ENCODE measurements at places on chromosomes 2 and 18.

DNA sequence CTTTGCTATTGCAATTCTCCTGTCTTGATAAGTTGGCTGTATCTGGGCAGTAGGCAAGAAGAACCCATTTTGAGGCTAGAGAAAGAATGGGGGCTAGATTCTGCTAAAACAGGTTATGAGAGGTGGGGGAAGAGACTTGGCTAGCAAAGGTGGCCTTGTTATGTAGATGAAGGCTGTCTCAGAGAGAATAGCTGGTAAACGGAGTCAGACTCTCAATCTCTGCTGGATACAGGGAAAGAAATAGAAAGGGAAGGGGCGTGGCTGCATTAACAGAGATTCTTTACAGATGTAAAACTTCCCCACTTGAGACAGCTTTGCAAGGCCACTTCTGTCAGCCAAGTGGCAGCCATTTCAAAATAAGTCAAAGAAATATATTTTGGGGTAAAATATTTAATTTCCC, 38.1 kb upstream of the ARHGAP25 start:
- DNase-seq = no peak

- no peak for DNase-seq
Observed at GRCh38 chr2:233387225-233387624, 32.9 kb downstream of the DGKD start.

DNA sequence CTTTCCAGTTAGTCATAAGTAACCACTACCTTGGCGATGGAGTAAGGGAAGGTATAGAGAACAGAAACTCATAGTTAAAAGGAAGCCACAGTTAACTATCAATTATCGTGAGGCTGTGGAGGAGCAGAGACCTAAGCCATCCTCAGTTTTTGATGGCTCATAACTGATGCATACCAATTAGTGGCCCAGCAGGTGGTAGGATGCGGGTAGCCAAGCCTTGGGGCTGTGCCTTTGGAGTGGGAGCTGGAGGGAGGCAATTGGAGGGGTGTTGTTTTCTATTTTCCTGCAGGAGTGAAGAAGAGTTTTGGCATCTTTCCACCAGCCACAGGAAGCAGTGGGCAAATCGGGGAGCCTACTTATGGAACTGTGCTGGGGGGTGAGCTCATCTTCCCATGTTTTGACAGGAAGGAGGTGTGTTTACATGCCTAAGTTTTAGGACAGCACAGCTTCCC, 194.8 kb downstream of the TPGS2 start:
- no peak for DNase-seq

DNA sequence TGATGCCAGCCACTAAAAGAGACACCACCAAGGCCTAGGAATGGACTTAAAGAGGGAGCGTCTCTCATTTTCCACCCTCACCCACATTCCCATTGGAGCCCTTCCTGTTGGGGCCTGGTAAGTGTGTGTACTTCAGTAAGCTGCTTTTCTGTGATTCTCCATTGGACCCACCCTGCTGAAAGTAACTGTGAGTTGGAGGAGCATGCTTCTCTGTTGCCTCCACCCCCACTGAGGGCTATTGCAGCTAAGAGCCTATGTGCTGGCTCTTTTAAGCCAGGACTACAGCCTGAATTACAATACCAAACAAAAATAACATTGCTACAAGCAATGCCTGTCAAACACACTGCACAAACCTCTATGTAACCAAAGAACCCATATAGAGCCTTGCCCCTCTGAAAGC, 81.1 kb downstream of the TRABD2A start:
- DNase-seq = no peak

DNA sequence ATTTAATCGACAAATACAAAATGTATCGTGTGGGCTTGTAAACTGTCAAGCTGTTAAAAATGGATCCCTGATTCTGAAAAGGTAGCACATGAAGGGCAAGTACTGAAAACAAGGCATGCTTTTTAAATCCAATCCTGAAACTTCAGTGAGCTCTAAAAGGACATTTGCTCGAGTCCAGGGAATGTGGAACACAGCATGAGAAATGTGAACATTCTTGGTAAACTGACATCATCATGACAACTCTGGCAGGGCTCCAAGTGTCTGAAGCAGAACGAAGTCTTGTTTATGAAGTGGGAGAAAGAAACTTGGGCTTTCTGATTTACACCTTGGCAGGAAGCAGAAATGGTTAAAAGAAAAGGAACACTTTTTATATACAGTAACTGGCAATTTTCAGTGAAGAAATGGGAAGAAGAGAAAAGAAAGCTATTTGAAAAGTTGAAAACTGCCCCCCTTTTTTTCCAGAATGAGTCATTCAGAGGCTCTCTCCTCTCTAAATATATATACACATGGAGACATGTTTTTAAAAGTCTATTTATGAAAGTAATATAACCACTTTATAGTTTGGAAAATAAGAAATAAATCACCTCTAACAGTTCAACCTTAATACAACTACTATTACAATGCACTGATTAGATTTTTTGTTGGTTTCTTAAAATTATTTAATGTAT, 120.8 kb downstream of the GAREM1 start:
- no peak for DNase-seq

DNA sequence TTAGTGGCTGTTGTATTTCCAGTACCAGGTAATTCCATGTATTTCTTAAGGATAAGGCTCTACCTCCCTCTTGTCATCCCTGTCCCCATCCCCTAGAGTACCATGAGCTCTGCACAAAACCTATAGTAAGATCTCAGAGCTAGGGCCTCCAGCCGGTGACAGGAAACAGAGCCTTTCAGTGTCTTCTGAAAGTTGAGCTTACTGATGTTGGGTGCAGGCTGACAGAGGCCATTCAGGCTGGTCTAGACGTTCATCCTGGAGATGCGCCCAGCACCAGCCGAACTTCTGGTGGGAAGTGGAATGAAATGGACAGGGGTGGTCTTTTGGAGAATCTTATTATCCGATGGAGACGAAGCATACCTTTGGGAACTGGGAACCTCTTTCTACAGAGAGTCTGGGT, 16.7 kb upstream of the LYPD6B start:
- no peak for DNase-seq

- DNase-seq = no peak
Observed at GRCh38 chr18:54210463-54210862, 14.0 kb downstream of the MBD2 start.

DNA sequence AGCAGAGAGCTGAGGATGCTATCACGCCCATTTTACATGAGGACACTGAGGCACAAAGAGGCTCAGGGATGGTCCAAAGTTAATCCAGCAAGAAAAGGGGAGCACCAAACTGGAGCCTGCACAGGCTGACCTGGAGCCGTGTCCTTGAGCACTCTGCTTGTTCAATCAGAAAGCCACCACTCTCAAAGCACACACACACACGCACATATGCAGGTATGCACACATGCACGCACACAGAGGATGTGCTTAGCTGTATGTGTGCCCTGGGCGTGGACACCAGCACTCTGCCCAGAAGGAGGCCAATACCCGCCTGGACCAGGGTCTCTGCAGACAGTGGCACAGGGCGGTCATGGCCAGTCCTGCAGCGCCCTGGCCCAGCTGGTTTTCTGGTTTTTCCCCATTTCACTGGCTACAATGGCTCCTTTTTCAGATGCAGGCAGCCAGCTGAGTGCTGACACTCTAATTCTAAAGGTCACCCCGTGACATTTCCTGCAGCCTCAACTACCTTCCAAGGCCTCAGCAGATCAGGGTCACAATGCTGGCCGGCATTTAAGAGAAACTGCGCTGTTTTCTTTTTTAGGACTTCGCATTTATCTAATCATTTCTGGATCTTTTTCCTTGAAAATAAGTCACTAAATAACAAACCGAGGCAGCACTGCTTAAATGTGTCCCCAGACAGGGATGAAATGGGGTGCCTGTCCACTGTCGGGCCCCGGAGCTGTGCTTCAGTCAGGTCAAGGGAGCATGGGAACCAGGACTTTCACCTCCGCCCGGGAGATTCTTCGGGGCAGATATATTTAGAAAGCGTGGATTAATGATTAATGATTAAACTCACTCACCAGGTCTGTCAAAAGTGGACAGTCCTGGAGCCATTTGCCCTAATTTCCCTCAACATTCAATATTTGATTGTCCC, 104.5 kb downstream of the HDAC4 start:
- DNase-seq = peak; percentile 42

DNA sequence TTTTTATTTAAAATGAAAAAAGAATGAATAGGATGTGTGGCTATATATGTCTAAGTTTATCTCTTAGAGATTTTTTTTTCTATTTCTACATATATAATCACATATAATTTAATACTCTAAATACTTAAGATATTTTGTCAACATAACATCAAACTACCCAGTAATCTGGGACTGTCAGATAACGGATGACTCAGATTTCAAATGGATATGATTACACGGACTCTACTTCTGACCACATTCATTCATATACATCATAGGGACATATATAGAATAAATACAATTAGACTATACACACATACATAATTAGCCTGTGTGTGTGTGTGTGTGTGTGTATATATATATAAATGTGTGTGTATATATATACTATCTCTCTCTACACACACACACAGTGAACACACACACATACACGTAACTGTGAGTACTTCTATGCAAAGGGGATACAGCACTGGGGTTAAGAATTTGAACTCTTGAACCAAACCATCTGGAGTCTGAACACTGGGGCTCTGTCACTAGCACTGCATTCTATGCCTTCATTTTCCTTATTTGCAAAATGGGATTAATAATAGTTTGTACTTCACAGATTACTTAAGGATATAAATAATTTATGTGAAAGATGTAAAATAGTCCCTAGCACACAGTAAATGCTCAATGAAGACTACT, 59.5 kb downstream of the CHN1 start:
- DNase-seq = no peak

DNA sequence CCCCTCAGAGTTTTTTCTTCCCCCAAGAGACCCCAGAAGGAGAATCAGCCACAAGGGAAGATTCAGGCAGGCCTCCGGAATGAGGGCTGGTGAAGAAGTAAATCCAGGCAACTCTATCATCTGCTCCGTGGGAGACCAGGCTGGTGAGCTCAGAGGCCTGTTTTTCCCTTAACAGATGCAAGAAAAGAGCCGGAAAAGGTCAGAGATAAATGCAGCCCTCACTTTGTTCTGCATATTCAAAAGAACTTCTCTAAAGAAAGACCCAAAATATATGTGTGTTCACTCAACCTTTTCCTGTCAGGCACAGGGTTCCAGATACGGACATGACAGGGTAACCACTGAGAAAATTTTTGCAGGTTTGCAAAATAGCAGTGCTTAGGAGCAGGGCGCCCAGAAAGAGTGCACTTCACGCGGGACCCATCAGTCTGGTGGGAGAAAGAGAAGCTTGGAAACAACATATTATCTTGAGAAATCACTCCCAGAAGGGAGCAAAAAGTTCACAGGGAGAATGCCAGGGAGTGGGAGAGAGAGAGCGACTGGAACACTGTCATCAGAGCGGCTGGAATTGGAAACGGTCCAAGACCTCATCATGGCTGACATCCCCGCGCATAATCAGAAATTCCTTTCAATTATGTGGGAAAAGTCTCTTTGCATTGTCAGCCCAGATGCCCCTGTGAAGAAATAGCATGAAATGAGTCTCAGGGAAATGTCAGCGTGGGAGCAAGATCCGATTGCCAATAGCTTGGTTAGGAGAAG, 244.8 kb upstream of the SLC14A2 start:
- DNase-seq = no peak

DNA sequence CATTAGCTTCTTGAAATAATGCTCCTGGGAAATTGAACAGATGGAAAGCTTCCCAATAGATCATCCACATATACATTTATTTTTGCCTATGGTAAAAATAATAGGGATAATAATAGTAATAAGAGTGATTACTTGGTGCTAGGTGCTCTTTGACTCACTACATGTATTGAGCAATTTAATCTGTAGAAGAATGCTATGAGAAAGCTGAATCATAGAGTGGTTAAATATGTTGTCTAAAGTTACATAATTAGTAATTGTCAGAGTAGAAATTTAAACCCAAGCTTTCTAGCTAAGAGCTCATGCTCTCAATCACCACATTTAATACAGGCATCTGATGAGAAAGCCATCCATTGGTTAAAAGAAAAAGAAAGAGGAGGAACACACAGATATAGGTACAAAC, 590.5 kb upstream of the SLC8A1 start:
- no peak for DNase-seq

DNA sequence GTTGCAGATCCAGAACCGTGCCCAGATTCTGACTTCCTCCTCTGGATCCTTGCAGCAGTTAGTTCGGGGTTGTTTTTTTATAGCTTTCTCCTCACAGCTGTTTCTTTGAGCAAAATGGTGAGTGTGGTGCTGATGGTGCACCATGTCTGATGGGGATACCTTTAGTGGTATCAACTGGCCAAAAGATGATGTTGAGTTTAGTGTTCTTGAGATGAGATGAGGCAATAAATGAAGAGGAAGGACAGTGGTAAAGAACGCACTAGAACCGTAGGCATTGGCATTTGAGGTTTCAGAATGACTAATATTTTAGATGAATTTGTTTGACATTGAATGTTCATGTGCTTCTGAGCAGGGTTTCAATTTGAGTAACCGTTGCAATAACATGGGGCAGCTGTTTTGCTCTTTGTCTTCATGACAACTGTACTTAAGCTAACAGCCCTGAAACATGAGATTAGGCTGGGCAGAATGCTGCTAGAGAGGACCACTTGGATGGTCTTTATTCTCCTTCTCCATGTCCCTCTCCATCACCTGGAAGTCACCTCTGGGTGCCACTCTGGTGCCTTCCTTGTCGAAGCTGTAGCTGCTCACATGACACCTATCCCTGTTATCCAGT, 3.9 kb downstream of the CTLA4 start:
- no peak for DNase-seq

DNA sequence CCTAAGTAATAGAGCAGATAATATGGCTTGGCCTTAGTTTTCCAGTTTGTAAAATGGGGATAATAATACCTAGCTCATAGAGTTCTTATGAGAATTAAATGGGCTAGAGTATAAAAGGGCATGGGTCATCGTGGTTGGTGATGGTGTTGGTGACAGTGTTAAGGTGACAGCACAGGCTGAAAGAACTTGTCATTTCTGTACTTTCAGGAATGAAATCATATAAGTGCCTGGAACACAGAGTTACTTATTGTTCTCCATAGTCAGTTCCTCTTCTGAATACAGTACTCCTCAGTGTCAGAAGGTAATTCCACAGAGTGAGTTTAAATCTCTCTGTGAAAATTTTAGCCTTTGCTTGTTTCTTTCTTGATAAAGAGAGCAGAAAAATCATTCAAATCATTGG, 42.4 kb downstream of the KIF5C start:
- DNase-seq = no peak

GRCh38 chr18:36126668-36127067, 2.5 kb downstream of the SLC39A6 start:
- DNase-seq = no peak

DNA sequence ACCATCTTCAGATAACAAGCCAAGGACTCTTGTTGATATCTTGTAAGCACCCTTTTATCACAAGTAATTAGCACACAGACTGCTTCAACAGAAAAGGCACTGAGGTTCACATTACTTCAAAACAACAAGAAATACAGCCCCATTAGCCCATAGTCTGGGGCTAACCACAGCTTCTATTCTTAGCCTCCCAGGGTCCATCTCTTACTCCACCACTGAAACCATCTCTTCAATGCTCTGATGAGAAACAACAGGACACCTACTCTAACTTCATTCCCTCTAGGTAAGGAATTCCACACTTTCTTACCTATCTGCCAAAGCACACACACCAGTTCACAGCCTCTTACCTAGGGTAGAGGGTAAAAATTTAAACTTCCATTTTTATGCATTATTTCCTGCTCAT, 26.4 kb upstream of the CYTIP start:
- no peak for DNase-seq
